ENCODE measurements at places on chromosomes 7 and 10.

GRCh38 chr7:12092499-12093130 is 118.5 kb upstream of the TMEM106B start:
- peak; percentile 4 for DNase-seq

GRCh38 chr7:33873518-33873917 is 31.8 kb upstream of the BMPER start:
- DNase-seq, result no peak

GRCh38 chr7:151914051-151914450 is 37.1 kb upstream of the PRKAG2 start:
- no peak for DNase-seq

GRCh38 chr7:46755120-46756034 is 826.5 kb downstream of the TNS3 start:
- DNase-seq, result no peak

DNA sequence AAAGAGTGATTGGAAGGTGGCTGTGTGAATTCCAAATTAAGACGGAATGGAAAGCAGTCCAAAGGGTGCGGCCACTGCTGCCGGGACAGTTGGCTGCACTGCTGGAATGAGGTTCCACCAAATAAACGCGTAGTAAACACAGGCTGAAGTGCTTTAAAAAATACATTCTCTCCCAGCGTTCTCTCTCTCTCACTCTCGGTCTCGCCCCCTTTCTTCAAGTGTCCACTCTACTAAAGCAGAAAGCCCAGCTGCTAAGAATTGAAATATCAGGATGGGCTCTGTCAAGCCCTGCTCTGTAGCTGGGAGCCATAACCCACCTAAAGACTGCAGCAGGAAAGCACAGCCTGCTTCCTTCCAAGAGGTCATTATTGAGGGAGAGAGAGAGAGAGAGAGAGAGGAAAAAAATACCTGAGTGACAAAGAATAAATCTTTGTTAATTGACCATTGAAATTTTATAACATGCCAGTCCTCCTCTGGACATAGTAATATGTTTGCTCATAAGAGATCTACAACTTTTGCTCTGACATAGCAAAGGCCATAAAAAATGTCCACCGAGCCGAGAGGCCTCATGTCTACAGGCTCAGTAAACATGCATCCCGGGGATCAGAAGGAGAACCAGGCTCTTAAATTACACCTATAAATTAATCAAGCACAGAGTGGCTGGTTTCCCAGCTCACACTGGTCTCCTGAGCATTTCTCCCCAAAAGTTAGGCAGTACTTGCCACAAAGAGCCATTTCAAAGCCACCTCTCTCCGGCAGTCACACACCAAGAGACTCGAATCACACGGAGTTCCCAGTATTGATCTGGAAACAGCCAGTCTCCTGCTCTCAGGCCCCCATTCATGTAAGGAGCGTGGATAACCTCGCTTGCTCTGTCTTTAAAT is 72.8 kb downstream of the FGFR2 start:
- no peak for DNase-seq

DNA sequence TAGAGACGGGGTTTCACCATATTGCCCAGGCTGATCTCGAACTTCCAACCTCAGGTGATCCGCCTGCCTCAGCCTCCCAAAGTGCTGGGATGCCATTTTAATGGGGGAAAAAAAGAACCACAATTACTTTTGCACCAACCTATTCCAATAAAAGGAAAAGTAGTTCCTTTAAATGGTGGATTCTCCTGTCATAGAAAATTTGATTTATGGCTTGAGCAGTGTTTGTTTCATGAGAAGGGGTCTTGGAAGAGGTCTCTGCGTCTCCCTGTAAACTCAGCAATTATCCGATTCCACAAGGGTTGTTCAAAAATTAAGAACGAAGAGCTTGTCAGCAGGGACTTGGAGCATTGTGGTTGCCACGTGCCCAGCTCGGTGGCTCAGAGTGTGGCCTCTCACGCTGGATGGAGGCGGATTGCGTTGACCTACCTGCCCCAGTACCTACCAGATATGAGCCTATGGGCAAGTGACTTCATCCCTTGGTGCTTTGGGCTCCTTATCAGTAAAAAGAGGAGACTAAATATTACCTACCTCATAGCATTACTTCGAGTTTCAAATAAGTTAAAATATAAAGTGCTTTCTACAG is 2.8 kb upstream of the TRIP6 start:
- DNase-seq, result no peak

GRCh38 chr10:128025437-128025836 is 100.8 kb downstream of the MKI67 start:
- DNase-seq, result no peak

DNA sequence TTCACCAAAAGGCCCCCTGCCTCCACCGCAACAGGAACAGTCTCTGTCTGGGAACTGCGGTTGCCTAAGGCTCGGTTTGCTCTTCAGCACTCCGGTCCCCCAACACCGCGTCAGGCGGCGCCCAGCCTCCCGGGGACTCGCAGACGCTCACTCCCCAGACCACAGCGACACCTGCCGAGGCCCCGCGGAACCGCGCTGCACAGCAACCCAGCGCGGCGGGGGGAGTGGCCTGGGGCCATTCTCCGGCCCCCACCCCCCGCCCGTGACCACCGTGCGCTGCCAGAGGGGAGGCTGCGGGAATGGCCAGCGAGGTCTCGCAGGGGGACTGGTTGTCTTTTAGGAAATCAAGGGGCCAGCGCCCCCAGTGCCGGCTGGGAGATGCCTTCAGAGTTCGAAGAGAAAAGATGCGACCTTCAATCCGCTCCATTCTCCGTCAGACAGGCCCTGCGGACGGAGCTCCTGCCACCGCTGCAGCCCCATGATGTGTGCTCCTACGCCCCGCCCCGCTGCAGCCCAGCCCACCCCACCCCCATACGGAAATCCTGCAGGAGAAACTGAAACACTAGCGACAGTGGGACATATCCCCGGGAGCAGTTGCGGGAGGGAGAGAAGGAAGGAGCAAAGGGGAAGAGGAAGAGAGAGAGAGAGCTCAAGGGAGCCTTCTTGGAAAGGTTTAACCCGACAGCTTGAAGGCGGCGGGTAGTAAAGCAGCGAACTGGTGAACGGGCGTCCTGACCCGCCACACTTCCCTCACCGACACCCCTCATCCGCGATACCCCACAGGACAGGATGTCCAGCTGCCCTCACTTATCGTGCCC is 137.4 kb upstream of the CDCA7L start:
- DNase-seq, result peak; percentile 64

DNA sequence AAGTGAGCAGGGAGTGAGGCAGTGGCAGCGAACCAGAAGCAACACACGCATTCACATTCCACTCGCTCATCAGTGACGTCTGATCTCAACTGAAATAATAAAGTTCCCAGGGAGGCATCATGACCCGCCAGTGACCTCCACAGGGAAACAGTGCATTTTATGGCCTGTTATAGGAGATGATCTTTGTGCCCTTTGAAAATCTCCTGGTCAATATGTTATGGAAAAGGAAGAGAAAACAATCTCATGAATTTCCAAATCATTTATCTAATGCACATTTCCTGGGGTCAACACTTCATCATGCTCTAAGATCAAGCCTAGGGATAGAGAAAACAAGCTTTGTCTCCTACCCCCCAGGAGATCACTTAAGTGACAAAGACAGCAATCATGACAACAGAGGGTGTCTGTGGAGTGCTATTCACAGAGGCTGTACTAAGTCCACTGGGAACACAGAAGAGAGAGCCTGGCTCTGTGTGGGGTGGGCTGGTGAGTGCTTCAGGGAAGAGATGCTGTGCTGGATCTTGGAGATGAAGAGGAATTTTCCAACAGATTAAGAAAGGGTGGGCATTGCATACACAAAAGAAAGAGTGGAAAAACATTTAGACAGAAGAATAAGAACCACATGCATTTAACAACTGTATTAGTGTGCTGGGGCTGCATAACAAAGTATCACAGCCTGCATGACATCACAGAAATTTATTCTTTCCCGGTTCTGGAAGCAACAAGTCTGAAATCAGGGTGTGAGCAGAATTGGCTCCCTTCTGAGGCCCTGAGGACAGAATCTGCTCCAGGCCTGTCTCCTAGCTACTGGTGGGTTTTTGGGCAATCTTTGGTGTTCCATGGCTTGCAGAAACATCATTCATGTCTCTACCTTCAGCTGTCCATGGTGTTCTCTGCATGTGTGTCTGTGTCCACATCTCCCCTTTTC is 613.9 kb upstream of the IGFBP3 start:
- DNase-seq, result no peak

DNA sequence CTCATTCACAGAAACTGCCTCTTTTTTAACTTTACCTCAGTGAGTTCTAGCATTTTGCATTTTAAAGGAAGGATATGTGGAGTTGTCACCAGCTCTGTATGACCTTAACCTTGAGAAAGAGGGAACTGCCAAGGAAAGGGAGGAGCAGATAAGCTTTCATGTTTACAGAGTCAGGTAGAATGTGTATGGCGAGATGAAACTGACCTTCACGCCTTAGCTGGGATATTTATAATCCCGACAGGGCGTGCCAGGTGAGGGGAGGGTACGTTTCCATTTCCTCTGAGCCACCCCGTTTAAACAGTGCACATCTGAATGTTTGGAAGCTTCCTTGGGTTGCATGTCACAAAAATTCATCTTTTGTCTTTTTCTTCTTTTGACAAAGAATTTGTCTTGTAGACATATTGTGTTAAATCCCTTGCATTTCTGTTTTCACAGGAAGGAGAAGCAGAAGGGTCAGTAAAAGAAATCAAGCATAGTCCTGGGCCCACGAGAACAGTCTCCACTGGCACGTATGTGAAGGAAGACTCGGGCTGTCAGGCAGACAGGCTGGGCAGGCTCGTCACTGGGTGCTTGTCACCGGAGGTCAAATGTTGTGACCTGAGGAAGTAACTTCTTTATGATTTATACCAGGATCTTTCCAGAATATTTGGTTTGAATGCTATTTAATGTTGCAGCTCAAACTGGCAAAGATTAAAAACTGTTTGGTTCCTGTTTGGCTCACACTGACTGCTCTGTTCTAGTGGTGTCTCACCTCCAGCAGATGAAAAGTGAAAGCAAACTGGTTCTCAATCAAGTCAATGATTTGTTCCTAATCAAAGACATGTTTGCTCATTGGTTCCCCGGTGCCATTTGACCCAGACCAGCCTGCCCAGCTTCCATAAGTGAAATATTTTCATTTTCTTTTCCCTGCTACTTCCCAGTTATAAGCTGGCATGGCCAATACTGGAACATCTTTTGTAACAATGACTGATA is 16.2 kb downstream of the OPTN start:
- DNase-seq, result no peak

- no peak for DNase-seq
Measured at GRCh38 chr7:907158-907980, 31.0 kb downstream of the GET4 start.

GRCh38 chr10:108574233-108574632 is 1349.1 kb downstream of the XPNPEP1 start:
- DNase-seq, result no peak

DNA sequence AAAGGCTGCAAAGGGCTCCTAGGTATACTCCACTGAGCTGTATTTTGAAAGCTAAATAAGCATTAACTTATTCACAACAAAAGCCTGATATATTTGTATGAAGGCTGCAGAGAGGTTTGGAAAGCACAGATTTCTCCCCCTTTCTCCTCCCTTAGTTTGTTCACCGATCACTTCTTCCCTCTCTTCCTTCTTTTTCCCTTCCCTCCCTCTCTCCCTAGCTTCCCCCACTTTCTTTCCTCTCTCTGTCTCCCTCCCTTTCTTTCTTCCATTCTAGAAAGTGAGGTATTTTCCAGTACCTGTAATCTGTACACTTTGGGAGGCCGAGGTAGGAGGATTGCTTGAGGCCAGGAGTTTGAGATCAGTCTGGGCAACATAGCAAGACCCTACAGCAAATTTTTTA is 62.1 kb downstream of the HHEX start:
- DNase-seq, result no peak

GRCh38 chr10:11934262-11934661 is 108.3 kb downstream of the UPF2 start:
- DNase-seq, result no peak

GRCh38 chr10:43806831-43807640 is 158.4 kb upstream of the ZNF32 start:
- DNase-seq, result no peak

GRCh38 chr7:84663224-84663623 is 468.6 kb upstream of the SEMA3A start:
- DNase-seq, result no peak

DNA sequence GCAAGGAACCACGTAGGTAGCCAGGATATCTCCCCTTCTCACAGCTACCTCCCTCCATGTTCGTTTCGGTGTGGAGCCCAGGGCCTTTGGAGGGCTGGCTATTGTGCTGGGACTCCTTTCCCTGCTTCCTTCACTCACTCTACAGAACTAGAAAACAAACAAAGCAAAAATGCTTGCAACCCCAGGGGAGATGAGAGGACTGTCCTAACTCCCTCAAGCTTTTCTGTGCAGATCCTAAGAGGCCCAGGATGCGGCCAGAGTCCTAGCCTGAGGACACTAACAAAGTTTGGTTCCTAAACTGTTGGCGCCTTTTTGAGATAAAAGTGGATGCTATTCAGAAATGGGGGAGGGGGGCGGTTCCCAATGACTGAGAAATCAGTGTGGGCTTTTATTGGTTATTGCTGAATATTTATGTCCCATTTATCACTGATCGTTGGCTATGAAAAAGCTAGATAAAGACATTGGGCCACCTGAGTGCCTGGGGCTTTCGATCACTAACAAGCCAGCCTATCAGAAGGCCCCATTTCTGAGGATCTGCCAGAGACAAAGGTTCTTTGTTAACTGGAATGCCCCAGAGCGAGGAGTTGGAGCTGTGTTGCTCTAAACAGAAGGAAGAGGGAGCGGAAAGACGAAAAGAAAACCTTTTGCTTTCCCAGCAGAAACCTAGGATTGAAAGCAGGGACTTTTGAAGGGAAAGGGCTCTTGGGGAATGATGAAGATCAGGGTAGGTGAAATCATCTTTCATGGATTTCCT is 95.2 kb upstream of the EGR2 start:
- DNase-seq, result no peak

DNA sequence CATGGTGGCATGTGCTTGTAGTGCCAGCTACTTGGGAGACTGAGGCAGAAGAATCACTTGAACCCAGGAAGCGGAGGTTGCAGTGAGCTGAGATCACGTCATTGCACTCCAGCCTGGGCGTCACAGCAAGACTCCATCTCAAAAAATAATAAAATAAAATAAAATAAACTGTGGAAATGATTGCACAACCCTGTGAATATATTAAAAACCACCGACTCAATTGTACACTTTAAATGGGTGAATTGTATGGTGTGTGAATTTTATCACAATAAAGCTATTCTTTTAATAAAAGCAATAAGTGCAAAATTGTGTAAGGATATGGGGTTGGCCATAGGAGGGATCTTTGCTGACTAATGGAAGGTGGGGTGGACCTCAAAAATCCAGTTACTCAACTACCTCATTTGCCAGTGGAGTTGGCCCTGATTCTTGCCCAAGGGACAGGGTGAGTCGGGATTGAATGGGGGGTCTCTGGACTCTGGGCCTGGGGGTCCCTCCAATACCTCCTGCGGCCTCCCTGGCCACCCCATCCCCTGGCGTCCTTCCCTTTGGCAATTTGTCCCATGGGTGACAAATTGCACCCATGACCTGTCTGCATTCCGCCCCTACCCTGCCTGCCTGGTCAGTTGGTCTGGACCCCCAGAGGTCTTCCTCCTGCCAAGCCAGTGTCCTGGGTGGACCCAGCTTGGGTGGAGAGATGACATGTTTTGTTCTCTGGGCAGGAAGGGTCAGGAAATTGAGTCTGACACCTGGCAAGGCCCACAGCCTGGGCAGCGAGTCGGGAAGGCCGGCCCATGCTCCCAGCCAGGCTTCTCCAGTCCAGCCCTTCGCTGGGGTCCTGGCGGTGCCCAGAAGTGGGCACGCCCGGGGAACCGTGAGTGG is 61.7 kb upstream of the ELN start:
- DNase-seq, result no peak

All from erythroblast (primary cell).